SK-N-SH (cell line): ENCODE measurements at places on chromosomes 3 and 15.
A peak's percentile ranks its signal among the peaks of the same experiment; 100 is the strongest.

DNA sequence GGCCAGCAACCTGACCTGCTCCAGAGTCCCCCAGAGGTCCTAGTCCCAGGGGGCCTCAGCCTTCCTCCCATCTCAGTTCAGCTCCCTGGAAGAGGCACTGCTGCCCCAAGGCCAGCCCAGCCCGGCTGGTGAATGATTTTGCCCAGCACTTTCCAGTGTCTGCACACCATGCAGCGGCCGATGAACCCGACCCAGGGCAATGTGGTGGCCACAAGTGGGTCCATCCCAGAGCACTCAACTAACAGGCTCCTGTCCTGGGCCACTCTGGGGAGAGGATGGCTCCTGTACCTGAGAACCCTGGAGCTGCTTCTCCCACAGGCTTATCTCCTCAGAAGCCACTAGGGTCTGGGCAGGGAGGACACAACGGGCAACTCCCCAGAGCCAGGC, 39.2 kb downstream of the PTPN23 start:
- peak; percentile 28 for DNase-seq

GRCh38 chr3:24316887-24317383, 177.7 kb downstream of the THRB start:
- DNase-seq: no peak

- DNase-seq: no peak
These were observed 19.8 kb downstream of the DGKG start for GRCh38 chr3:186342197-186342596.

- DNase-seq: peak; percentile 33
These were observed 90.1 kb upstream of the BHLHE40 start for GRCh38 chr3:4888913-4889846.

- no peak for DNase-seq
These were observed 3.8 kb downstream of the PKM start for GRCh38 chr15:72227192-72227586.

- no peak for DNase-seq
These were observed 479.3 kb downstream of the EPHA3 start for GRCh38 chr3:89586676-89587075.

- DNase-seq: no peak
These were observed 73.6 kb downstream of the TM4SF4 start for GRCh38 chr3:149547954-149548668.

DNA sequence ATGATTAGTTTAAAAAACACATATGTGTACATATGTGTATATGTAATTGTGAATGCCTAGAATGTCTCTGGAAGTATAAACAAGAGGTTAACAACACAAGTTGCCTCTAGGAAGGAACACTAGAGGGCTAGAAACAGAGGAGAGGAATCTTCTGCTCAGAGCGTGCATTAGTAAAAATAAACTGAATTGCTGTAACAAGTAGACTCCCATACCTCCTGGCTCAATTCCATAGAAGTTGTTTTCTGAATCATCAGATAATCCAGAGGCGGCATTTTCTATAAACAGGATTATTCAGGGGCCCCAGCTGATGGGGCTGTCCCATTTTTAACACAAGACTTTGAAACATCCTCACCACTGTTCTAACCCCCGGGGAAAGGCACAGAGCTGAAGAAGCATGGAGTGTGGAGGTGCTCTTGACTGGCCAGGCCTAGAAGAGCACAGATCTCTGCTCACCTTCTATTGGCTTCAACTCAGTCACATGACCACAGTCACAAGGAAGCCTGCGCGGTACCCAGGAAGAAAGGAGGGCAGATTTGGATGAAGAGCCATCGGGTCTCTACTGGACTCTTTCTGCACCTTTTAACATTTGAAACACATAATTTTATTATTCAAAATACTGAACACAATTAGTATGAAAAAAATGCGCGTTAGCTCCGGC, 145.7 kb downstream of the TLE3 start:
- no peak for DNase-seq

DNA sequence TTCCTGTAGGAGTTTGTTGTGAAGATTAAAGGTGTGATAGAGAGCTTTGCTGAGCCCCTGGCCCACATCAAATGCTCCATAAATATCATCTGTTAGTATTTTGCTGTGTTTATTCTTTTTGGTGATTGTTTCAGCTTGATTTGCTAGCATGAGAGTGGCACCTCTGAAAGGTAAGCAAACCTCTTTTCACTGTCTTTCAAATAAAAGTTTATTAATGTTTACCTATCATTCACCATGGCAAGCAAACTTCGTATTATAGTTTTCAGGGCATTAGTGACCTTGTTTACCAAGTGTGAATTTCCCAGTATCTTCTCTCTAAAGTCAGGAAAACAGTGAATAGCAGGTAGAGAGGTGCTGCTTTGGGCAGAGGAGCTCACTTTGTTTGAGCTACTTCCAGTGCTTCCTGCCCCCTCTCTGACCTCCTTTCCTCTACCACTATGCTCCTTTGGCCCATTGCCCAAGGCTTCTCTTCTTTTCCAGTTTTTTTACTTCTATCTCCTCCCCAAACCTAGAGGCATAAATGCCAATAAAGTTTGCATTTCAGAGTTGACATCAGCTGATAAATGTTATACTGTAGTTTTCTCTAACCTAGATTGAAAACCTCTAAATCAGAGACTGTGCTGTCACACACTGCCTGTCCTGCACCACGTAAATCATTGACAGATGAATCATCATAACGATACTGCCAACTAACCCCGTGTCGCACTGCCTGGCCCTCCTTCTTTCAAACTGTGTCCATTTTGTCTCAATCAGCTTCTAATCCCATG, 569.0 kb downstream of the TUSC7 start:
- peak; percentile 33 for DNase-seq

- no peak for DNase-seq
These were observed 861.9 kb upstream of the ARPP21 start for GRCh38 chr3:34777386-34777785.

GRCh38 chr3:42829083-42829627, 19.9 kb downstream of the ACKR2 start:
- DNase-seq: no peak

- DNase-seq: no peak
These were observed 43.1 kb upstream of the SRGAP3 start for GRCh38 chr3:9292516-9292915.

GRCh38 chr3:106485217-106485616, 616.4 kb upstream of the CBLB start:
- DNase-seq: no peak
